ENCODE measurements at places on chromosomes 3 and 15.

DNA sequence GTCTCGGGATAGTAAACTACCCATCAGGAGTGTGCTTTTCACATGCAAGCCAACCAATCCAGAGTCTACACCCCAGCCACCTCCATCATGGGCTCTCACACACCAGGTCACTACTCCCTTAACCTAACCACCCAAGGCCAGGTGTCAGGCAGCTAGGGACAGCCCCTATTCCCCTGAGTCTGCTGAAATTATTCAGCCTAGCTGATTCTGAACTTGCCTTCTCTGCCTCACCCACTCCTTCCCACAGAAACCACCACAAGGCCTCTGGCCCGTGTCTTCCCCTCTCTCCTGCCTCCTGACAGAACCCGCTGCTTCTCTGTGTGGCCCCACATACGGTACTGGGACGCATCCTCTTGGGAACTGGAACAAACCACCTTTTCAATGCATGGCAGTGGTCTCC is 82.1 kb downstream of the PCSK6 start:
- no peak for DNase-seq

- no peak for DNase-seq
Measured at GRCh38 chr3:118180853-118181252, 853.8 kb downstream of the IGSF11 start.

DNA sequence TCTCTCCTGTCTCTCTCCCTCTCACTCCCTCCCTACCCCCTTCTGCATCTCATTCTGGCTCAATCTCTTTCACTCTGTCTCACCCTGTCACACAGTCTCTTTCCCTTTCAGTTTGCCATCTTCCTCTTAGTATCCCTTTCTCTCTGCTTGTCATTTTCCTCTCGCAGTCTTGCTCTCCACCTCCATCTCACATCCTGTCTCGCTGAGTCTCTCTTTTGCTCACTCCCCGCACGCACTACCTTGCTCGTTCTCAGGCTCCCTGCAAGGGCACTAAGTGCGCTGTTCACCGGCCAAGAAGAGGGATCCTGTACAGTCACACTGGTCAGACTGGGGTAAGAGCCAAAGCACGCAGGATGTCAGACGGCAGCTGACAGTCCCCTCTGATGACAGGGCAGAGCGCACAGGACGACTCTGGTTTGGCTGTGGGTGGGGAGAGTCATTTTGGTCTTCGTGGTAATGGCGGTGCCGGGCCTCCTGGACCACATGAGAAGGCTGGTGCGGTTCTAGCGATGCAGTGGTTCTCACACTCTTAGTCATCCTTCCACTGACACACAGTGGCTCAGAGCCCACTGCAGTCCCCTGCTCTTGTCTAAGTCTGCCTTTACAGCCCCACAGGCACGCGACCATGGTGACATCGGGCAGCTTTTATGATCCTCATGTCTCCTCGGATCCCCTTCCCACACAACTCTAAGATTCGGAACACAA is 356.8 kb downstream of the FOXP1 start:
- no peak for DNase-seq

GRCh38 chr15:77409259-77410156 is 10.4 kb downstream of the PEAK1 start:
- no peak for DNase-seq

DNA sequence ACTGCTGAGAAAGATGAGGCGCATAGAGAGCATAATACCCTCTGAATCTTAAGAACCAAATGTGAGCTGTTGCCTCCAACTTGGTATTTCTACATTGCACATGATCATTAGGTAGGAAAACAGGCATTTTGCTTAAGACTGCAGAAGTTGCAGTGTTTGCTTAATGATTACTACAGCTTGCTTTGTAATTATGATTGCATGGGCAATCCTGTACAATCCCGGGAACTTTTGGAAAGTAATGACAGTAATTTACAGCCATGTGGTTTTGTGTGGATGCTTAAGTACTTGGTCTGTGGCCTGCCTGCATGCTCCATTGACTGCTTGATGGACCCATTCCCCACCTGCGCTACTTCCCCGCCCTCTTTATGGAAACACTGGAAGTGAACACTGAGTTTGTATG is 301.1 kb downstream of the DIPK2A start:
- no peak for DNase-seq

DNA sequence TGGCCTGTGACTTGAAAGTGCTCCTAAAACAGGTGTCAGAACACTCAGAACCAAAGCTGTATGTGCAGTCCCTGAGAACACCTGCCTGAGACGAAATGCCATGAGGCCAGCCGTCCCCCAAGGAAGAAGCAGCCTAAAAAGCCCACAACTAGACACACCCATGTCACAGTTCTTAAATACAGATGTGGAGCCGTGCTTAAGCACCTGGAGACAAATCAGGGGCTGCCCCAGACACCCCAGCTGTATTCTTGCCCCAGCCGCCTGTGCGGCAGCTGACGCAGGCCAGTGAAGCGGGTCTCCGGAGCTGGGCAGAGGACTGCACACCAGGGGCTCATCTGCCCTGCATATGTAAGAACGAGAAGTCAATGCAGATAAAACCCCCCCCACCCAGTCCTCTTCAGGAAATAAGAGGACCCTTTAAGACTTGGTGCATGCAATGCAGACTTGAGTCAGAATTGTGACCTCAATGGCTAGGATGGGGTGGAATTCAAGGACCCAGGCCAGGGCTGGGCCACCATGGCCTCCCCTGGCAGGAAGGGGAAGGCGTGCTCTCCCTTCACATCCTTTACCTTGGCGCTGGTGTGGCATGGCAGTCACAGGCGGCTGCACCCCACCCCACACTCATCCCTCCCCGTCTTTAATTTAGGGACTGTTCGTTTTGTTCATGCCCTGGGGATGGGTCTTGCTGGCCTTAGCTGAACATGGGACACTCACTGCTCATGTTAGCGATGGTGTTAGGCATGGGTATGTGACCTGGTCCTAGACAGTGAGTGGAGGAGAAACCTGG is 27.7 kb upstream of the PLXNA1 start:
- no peak for DNase-seq

DNA sequence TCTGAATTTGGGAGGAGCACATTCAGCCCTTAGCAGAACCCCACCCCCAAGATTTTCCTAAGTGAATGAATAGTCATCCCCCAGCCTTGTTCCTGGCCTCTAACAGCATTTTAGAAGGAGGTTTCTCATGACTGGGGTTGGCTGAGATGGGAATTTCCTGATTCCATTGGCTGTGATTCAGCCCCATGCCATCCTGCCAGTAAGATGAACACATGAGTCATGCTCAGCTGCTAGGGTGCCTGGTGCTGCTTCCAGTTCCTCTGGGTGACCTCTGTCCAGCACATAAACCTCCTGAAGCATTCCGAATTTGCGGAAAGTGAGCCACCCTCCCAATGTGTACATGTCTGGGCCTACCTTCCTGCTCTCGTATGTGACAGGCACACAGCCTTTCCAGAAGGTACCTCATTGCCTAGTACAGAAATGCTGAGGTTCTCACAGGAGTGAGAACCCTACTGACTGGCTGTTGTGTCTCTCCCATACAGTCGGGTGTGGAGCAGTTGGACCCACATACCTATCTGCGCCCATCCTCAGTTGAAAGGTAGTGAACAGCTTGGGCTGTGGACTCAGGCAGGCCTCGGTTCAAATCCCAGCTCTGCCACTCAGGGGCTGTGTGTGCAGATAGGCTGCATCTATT is 91.7 kb downstream of the APBA2 start:
- DNase-seq: no peak

- DNase-seq: no peak
Measured at GRCh38 chr3:122533931-122534334, 19.2 kb upstream of the KPNA1 start.
